ENCODE measurements at places on chromosomes 5 and 9.

GRCh38 chr9:76067696-76068095 lies 177.2 kb downstream of the PCSK5 start:
- no peak for DNase-seq

DNA sequence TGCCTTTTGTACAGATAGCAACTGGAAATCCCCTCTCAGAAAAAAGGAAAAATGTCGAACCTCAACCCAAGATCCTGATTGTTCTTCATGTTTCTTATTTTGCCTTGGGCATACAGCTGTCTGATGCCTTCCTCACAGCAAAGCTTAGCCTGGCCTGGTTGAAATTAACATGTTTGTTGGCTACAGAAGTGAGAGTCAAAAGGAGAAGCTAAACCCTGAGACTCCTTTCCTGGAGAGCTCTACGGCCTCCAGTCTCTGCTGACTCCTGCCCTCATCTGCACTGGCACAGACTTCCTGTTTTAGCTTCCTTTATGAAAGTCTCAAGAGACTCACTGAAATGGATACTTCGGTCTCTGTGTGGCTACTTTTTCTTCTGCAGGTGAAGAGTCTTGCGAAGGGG lies 186.7 kb downstream of the PARP8 start:
- DNase-seq: no peak

GRCh38 chr9:112439171-112439570 lies 47.5 kb upstream of the KIAA1958 start:
- no peak for DNase-seq

GRCh38 chr9:87795178-87795577 lies 69.3 kb downstream of the CTSL start:
- DNase-seq: no peak

DNA sequence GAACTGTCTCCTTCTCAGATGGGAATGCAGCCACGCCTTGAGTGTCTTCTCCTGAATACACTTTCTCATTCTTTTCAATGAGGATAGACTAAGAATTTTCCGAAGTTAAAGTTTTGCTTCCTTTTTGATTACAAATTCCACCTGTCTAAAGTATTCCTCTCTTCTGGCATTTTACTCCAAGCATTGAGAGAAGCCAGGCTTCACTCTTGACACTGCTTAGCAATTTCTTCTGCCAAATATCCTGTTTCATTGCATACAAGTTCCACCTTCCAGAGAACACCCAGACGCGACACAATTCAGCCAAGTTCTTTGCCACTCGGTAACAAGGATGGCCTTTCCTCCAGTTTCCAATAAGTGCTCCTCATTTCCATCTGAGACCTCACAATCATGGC lies 35.6 kb upstream of the COL5A1 start:
- DNase-seq: no peak

DNA sequence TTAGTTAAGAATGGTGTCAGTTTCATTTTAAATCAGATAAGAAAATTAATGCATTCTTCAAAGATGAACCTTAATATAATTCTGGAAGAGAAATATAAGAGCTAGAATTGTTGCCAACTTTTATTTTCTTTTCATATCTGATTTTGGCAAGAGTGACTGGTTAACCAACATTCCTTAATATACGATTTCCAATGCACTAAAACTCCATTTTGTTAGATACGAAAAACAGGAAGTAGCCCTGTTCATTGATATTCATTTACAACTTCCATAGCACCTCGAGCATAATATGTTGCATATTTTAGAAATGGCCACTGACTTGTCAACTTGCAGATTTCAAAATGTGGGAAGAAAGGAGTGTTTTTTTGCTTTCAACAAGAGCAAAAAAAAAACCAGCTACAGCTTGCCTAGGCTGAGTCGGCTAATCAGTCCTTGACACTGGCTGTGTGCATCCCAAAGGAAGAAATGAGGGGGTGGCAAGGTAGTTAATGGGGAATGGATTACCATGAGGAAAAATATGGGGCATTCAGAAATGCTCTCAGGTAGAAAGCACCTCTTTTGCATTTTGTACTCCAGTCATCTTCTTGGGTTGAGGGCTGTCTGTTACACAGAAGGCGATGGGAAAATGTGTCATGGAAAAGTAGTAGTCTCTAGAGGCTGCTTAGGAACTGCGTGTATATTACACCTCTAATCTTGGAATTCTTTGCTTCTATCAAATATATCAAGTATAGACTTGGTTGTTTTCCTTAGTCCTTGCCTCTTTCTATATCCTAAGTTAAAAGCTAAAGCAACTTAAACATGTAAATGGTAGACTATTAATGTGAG lies 3.9 kb downstream of the MAP3K1 start:
- no peak for DNase-seq

GRCh38 chr5:96692441-96692840 lies 30.3 kb downstream of the CAST start:
- DNase-seq: no peak

GRCh38 chr9:138071292-138071691 lies 193.7 kb downstream of the CACNA1B start:
- no peak for DNase-seq

GRCh38 chr9:2605246-2605645 lies 16.3 kb upstream of the VLDLR start:
- DNase-seq: no peak

DNA sequence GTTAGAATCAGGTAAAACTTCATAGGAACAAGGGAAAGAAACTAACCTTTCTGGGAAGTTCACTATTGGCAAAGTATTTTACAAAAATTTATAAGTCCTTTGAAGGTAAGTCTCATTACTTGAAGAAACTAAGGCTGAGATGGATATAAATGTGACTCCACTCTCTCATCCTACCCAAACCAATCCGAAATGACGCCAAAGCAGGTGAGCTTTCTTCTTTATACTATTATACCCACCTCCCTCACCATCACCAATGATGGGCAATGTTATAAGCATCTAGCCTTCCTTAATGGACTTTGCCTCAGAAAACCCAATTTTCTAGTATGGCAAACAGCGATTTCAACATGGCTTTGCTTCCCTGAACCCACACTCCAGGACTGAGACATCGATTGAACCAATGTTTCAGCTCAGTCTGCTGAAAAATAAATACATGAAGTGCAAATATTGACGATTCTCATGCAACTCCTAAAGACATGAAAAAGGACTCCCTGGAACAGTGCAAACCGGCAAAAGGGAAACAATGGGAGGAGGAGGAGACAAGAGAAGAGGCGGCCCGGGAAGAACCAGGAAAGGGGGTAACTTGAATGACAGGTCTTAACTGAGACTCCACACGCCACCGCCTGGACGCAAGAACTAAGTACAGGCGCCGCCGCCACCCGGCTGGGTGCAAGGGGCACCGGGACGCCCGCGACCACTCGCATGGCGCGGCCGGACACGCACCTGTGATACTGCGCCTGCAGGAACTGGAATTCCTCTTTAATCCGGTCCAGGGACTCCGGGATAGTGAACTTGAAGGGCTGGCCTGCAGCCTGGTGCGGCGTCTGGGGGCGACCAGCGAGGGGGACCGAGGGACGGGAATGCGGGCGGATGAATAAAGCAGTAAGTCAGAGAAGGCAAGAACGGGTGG lies 2.5 kb downstream of the TLE1 start:
- no peak for DNase-seq

DNA sequence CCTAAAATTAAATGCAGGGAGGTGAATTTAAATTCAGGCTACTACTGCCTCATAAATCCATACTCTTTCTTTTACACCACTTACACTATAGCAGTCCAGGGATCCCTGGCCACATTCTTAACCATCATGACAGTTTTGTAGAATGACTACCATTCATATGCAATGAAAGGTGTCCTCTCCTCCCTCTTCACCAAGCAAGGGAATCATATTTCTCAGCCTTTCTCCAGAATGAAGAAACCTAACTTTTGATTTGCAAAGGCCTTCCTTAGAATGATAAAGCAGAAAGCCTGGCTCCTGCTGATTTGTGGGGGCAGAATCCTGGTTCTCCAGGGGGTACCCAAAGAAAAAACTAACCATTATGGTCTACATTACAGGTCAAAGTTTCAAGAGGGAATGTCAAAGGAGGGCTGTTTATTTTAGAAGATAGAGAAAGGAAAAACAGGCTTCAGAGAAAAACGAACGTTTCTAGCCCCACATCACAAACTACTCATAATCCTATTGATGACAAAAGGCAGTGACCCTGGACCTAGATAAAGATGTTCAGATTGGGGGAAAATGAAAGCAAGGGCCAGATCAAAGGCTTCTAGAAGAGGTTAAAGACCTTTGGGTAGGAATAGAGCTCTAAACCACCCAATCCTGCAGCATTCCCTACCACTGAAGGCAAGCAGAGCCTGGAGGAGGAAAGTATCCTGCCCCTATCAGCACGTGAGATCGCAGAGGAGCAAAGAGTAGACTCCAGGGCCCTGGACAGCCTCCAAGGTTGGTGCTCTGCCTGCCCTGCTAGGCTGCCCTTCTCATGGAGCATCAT lies 11.5 kb downstream of the WNT8A start:
- DNase-seq: no peak

DNA sequence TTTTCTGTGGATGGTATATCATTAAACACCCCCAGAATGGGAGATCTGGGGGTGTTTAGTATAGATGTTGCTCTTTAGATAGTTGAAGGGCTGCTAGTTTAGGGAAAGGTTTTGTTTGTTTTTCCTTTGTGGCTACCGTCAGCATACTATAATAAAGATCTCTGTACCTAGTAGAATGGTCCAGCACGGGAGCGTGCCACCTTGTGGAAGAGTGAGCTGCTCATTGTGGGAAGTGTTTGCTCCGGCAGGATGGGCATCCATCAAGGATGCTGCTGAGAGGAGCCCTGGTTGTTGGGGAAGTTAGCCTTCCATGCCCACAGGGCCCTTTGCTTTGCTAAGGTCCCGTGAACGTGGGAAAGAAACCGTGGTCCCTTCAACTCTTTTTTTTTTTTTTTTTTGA lies 113.1 kb downstream of the LIFR start:
- no peak for DNase-seq

DNA sequence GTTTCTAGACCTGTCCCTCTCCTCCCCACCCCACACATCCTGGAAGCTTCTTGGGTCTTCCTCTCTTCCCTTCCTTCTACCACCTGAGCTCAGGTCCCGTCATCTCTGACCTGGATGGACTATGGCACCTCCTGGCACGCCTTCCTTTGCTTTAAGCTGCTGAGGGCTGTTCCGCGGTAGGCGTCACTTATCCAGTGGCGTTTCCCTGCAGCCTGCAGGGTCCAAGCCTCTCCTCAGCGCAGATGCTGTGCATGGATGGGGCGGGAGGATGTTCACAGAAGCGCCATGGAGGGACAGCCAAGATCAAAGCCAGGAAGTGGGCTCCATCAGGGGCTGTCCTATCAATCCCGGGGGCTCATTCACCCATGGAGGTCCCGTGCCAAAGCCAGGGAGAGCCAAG lies 23.8 kb upstream of the CNOT6 start:
- DNase-seq: no peak

DNA sequence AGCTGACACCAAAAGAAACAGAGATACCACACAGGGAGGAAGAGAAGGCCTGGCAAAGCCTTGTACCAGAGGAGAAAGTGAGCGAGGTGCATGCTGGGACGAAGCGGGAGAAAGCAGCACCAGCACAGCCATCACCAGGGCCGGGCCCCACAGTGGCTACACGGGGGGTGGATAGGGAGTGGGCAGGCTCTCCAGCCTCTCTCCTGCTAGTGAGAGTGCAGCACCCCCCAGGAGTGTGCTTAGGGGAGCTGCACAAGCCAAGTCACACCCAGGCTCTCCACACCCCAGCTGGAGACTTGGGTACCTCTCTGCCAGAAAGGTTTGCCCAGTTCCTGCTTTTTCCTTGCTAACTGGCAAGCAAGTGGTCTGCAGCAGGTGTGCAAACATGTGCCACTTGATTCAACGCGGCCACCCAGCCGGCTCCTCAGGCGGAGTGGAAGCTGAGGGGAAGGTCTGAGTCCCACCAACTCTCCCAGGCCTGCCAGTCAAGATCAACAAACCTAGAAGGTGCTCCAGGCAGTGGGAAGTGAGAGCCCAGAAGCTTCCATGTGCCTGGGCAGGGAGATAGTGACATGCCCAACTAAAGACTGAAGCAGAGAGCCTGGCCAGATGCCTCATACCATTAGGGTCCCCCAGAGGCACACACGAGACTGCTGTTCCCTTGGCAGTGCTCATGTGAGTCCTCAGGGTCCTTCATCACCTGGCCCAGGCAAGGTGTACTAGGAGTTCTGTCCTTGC lies 39.9 kb downstream of the BICD2 start:
- DNase-seq: no peak

GRCh38 chr9:35892051-35892450 lies 14.0 kb upstream of the HRCT1 start:
- DNase-seq: no peak

- DNase-seq: no peak
These were observed 75.1 kb downstream of the PLCXD3 start for GRCh38 chr5:41435276-41435675.

- no peak for DNase-seq
These were observed 127.1 kb downstream of the GOLPH3 start for GRCh38 chr5:32047056-32047455.

DNA sequence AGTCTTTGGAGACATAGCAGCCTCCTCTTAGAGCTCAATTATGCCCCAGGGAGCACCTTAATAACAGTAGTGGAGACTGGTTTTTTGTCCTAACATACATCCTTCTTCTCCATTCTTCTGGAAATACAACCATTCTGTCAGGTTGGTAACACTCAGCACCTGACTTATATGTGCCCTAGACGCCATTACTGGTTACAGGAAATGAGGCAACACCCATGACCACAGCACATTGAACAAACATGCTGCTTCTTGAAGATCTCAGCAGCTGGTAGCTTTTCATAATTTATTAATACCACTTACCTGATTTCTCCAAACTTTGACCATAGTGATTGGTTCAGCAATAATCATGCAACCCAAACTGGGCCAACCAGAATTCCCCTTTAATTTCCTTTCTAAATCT lies 25.1 kb upstream of the TRPM3 start:
- DNase-seq: no peak

DNA sequence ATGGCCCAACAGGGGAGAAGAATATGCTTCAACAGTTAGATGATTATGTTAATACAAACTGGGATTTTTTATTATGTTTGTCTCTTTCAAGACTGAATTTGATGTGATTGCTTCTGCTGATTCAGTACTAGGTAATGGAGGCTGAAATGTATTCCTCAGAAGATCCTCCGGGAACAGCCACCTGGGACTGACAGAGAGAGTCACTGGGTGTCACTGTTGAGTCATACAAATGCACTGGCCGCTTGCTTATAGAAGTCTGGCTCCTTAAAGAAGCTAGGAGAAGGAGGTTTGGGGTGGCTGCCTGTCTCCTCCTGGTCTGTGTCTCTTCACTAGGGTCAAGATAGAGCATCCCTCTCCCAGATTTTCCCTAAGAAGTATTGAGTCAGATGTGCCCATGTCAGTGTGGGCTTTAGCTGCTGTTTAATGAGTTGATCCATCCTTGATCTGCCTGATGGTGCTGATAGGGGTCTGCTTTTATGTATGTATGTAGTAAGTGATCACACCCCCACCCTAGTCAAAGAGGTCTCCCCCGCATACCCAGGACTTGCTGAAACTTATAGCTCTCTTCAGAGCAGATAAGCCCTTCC lies 773.4 kb downstream of the BRINP1 start:
- no peak for DNase-seq

DNA sequence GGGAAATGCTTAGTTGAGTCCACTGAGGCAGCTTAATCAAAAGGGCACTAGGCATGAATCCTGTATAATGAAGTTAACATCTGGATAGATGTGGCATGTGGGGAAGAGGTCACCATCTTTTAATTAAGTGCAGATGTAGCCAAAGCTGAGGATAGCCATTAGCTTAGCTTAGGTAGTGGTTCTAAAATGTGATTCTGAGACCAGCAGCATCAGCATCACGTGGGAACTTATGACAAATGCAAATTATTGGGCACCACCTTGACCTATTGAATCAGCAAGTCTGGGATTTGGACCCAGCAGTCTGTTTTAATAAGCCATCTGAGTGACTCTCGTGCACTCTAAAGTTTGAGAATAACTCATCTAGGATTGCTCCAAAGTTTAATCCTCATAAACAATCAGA lies 63.8 kb downstream of the SNCAIP start:
- no peak for DNase-seq

- no peak for DNase-seq
These were observed 11.3 kb upstream of the LOX start for GRCh38 chr5:122089096-122090013.

Measured in stimulated activated CD8-positive, alpha-beta memory T cell treated with anti-CD3 and anti-CD28 coated beads, Interleukin-7, amount 100 ng/mL, for 1 hour (primary cell).